ENCODE measurements at places on chromosomes 5 and 9.

- DNase-seq = no peak
Observed at GRCh38 chr5:1787472-1788047, 12.1 kb downstream of the MRPL36 start.

- DNase-seq = no peak
Observed at GRCh38 chr5:32103521-32103920, 70.6 kb downstream of the GOLPH3 start.

- DNase-seq = peak; percentile 56
Observed at GRCh38 chr5:159826351-159827214, 89.7 kb upstream of the ADRA1B start.

- DNase-seq = no peak
Observed at GRCh38 chr5:116451066-116451465, 123.6 kb downstream of the SEMA6A start.

- DNase-seq = peak; percentile 17
Observed at GRCh38 chr9:33227741-33228140, 12.2 kb upstream of the SPINK4 start.

- DNase-seq = peak; percentile 94
Observed at GRCh38 chr5:173498286-173498685, 118.2 kb downstream of the BOD1 start.

GRCh38 chr9:5263351-5264218 is 32.4 kb downstream of the INSL4 start:
- DNase-seq = no peak

DNA sequence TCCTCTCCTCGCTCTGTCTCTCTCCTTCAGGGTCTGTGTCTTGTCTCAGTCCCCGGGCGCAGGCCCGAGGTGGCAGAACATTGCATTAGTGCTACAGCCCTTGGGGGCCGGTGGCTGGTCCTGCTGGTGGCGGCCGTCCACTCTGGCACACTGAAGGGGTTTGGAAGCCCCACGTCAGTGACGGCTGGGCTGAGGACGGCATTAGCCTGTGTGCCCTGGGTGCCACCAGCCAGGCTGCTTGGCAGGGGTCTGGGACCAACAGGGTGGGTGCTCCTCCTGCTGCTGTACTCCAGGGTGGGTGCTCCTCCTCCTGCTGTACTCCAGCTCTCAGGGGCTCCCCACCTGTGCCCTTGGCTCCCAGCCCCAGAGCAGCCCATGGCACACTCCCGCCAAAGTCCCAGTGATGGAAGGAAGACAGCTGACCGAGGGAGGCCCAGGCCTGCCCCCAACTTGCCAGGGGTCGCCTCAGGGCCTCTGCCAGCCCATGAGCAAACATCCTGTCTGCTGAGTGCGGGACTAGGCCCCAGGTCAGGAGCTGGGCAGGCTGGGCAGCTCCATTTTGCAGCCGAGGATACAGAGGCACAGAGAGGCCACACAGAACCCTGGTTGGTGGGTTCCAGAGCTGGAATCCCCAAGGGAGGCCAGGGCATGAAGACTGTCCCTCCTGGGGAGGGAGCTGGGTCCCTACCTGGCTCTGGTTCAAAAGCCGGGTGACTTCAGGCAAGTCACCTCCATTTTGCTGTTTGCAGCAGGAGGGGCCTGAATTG is 27.3 kb downstream of the SARDH start:
- no peak for DNase-seq

DNA sequence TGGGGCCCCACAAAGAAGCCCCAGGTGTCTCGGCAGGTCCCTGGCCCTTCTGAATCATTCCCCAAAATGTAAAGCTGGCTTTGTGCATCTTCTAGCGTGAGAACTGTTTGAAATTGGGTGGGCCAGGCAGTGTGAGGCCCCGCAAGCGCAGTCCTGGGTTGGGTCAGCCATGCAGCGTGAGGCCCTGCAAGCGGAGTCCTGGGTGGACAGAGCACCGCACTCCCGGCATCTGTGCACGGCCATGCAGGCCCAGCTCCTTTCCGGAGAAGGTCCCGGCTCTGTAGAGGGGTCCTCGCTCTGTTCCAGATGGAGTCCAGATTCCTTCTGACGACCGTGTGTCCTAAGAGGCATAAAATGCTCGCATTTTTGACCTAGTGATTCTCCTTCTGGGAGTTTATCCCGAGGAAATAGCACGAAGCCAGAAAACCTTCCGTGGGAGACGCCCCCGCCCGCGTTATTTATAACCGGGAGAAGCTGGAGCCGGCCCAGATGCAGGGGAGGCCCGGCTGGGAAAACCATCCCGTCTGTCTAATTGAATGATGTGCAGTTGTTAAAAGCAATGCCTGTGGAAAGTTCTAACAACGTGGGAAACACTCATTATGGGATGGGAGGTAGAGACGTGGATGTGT is 19.4 kb upstream of the NOTCH1 start:
- peak; percentile 44 for DNase-seq

DNA sequence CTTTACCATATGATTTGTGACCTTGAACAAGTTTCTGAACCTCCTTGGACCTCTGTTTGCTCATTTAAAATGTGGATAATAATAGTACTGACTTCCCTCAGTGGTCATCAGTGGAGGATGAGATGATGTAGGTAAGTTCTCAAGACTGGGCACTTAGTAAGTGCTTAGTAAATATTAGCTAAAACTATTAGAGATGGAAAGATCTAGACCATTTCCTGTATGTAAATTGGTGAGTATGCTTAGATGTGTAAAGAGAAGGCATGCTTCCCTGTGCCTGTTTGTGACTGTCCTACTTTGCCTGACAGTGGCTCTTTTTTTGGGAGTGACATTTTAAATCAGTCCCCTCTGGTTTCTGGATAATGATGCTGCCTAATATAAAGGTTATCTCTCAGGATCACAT is 288.1 kb downstream of the GABRB2 start:
- DNase-seq = no peak

- DNase-seq = peak; percentile 17
Observed at GRCh38 chr5:153670101-153670500, 179.6 kb downstream of the GRIA1 start.

DNA sequence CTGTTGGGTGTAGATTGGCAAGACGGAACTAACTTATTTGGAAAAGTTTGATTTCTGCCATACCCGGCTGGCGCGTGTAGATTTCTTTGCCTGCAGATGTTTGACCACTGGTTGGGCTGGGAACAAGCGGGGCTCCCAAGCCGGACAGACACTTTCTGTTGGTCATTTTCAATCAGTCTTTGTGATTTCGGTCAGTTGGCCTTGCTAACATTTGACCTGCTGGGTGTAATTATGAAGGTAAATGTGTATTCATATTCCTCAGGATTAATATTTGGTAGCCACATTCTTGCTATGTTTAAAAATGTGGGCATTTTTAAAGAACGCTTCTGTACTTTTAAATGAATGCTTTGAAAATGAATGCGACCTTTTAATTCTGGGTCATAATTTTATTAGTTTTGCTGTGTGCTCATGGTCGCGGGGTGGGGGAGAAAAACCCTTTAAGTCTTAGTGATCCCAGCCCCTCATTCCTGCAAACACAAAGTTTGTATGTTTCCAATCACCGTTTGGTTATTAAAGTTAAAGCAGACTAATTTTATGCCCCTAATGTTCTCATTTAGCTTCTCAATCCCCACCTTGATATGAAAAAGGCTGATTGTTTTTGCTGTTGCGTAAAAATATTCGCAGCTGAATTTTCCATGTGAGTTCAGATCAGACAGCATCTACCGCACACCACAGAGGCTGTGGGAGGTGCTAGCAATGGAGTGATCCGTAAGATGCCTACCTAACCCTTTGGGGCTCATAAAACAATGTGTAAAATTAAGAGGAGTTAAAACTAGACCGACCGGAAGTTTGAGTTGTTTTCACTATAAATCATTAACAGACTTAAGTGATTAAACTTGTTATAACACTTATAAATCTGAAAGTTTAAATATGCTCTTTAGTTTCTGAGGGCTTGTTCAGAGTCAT is 1.5 kb downstream of the RASGRF2 start:
- no peak for DNase-seq

- no peak for DNase-seq
Observed at GRCh38 chr5:178422400-178422775, 167.8 kb downstream of the COL23A1 start.

DNA sequence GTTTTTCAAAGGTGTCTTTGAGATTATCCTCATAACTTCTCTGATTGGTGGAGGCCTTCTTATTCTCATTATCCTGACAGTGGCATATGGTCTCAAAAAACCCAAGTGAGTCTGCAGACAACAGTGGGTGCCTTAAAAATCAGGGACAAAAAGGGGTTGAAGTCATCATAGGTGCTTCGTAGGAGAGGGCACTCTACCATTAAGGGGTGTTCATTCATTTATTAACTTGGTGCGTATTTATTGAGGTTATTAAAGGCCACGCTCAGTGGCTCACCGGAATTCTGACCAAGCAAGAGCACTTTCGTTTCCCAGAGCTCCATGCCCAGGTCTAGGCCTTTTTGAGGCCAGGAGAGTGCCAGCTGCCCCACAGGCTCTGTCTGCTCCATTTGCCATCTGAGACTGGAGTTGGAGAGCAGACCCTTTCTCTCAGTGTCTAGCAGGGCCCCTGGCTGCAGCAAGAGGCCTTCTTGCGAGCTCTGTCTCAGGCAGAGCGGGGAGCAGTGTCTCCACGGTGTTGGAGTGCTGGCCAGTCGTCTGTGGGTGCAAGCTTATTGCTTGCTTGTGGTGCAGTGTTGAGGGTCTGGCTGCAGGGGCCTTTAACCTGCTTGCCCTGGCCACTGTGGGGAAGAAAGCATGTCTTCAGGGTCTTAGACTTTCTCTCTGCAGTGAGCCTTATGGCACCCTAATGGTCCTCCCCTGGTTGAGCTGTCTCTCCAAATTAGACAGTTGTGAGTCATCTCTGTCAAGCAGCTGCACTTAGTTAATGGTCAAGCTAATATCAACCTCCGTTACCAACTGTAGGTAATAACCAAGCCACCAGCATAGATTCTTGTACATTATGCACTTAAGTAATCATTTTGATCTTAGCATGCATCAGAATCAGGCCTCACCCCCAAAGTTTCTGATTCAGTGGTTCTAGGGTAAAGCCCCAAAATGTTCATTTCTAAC is 62.6 kb downstream of the IL31RA start:
- DNase-seq = peak; percentile 48

DNA sequence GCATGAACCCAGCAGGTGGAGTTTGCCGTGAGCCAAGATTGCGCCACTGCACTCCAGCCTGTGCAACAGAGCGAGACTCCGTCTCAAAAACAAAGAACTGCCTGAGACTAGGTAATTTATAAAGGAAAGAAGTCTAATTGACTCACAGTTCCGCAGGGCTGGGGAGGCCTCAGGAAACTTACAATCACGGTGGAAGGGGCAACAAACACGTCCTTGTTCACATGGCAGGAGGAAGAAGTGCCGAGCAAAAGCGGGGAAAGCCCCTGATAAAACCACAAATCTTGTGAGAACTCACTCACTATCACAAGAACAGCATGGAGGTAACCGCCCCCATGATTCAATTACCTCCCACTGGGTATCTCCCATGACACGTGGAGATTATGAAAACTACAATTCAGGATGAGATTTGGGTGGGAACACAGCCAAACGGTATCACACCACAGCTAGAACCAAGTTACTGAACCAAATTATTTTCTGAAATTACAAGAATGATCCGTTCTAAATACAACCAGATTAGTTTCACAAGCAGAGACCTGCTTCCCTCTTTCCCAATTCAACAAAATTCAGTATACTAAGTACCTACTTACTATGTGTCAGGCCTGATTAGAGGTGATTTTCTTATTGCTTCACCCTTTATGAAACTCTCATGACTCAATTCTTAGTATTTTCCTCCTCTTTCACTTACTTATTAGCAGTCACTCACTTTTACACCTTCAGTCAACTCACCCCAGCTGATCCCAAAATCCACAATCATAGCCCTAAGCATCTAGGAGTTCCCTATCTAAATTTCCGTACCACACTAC is 8.4 kb downstream of the UBTD2 start:
- DNase-seq = no peak

DNA sequence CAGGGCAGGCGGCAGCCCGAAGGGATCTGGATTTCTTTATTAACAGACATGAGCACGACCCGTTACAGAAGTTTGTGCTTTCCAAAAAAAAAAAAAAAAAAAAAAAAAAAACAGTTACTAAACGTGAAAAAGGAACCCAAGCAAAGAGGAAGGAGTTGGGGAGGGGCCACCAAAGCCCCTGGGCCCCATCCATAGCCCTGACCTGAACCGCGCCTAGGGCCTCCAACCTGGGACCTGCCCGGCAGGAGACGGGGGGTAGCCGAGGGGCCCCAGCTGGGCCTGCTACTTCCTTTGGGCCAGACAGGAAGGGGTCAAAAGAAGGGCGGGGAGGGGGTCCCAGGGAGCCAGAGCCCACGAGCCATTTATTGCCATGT is 10.0 kb downstream of the PRR7 start:
- no peak for DNase-seq

GRCh38 chr5:78929833-78930232 is 55.3 kb downstream of the ARSB start:
- DNase-seq = no peak

GRCh38 chr5:52863715-52864290 is 76.1 kb downstream of the ITGA1 start:
- DNase-seq = no peak

DNA sequence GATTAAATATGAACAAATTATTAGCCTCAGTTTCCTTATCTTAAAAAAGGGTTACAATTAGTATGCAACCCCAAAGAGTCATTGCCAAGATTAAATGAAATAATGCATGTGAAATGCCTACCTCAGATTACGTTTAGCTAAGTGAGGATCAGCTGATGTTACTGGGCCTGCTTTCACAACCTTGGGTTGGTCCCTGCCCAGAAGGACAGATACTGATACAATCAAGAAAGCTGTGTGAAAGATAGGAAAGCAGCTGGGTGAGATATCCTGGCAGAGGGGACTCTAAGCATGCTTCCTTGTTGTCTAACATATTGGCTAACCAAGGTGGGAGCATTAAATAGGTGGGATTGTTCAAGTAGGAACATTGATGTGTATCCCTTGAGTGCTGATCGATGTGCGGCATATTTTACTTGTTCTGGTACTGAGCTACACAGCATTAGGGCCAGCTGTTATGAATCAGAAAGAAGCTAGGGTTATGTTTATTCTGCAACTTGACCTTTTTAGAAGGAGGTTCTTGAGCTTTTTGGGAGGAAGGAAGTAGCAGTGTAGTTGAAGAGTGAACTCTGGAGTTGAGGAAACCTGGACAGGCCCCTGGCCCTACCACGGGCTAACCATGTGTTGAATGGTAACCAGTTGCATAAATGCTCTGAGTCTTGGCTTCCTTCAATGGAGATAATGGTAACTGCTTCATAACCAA is 28.9 kb downstream of the SNX24 start:
- DNase-seq = no peak

- no peak for DNase-seq
Observed at GRCh38 chr5:39521098-39521860, 96.5 kb upstream of the DAB2 start.

GRCh38 chr5:98454904-98455303 is 318.6 kb upstream of the RGMB start:
- peak; percentile 96 for DNase-seq

- DNase-seq = no peak
Observed at GRCh38 chr5:81971111-81971711, 612 bp upstream of the ATG10 start.

DNA sequence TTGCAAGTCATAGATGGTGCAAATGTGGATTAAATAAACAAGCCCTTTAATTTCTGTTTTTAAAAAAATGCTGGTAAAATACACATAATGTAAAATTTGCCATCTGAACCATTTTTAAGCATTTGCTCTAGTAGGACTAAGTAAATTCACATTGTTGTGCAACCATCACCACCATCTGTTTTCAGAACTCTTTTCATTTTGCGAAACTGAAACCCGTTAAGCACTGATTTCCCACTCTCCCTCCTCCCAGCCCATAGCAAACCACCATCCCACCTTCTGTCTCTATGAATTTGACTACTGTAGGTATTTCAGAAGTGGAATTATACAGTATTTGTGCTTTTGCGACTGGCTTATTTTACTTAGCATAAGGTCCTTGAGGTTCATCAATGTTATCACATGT is 103.3 kb upstream of the CNTLN start:
- DNase-seq = no peak
